ENCODE measurements at places on chromosomes 4 and X.

GRCh38 chr4:86947501-86948120 lies 12.8 kb downstream of the AFF1 start:
- DNase-seq, result no peak

DNA sequence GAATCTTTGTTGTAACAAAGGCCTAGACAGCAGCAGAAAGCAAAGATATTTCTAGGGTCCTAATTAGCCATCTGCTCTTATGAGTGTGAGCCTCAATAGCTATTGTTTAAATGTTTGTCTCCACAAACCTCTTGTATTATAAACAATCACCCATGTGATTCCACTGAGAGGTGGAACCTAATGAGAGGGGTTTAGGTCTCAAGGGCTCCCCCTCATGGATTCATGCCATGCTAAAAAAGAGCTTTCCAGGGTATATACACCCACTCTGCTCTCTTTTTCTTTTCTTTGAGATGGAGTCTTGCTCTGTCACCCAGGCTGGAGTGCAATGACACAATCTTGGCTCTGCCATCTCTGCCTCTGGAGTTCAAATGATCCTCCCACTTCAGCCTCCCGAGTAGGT lies 42.1 kb downstream of the TRIM61 start:
- no peak for DNase-seq

GRCh38 chr4:140851032-140851636 lies 94.9 kb upstream of the TBC1D9 start:
- DNase-seq, result no peak

DNA sequence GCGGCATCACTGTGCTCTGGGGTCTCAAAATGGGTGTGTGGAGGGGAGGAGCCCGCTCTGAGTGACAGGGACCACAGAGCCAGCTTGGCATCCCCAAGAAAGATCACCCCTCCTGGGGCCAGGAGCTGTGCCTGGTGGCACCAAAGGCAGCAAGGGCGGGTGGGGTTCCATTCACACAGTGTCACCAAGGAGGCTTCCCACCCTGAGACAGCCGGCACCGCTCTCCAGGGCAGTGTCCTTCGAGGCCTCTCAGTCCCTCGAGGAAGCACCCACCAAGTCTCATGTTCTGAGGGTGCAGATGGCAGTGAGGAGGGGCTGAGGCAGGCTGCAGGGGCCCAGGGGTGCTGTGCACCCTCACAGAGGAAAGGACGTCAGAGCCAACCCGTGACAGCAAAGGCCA lies 44.0 kb upstream of the MAN2B2 start:
- no peak for DNase-seq

Data from stimulated activated CD4-positive, alpha-beta T cell treated with anti-CD3 and anti-CD28 coated beads, Interleukin-15, amount 100 ng/mL, for 48 hours (primary cell).